ENCODE measurements at places on chromosomes 7 and 10.

DNA sequence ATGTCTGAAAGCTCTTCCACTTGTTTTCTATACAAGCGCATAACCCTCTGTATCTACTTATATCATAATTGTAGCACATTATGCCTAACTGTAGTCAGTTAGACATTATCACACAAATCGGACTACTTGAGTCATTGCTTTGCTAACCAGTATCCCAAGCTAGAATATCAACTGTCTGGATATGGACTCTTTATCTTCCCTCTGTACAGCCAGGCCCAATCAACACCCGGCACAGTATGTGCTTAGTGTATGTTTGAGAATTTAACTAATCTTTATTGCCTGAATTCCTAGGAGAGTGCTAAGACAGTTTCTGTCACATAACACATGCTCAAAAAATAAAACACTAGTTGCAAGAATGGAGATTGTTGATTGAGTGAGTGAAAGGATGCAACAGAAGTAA is 211.2 kb downstream of the ARL4A start:
- DNase-seq: no peak

DNA sequence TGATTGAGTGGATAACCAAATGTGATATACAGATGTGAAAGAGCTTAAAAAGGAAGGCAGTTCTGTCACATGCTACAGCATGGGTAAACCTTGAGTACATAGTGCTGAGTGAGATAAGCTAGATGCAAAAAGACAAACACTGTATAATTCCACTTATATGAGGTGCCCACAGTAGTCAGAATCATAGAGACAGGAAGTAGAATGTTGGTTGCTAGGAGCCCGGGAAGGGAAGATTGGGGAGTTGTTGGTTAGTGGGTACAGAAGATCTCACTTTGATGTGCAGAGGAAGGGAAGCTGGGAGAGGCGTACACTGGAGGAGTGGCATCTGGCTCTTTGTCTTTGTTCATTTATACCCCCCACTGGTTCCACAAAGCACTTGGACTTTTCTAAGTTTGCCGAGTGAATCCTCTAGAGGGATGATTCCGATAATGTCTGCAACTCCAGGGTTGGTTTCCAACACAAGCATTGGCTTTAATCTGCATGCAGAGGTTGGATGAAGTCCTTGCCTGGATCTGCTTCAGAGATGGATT is 39.5 kb downstream of the TSPAN14 start:
- peak; percentile 44 for DNase-seq

DNA sequence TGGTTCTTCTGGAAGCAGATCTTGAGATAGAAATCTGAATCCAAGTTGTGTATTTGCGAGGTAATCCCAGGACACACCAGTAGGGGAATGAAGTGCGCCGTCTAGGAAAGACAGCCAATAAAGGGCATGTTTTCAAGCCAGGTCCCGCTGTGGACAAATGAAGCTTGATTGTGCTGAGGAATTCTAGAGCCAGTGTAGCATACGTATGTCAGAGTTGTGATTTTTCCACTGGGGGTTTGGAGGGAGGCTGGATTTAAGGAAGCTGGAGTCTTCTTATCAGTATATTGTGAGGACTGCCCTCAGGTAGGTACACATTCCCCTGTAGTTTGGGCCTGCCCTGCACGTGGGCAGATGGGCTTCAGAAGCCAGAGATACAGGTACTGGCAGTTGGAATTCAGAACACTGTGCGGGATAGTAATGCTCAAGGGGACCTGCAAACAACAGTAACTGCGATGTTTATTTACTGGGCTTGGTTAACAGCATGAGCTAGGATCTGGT is 50.9 kb downstream of the GALNT11 start:
- DNase-seq: no peak

- DNase-seq: no peak
Measured at GRCh38 chr7:29879609-29880008, 73.3 kb downstream of the WIPF3 start.

GRCh38 chr10:71909399-71910083 is 54.7 kb upstream of the CHST3 start:
- DNase-seq: no peak

GRCh38 chr10:132520177-132520811 is 17.3 kb upstream of the INPP5A start:
- DNase-seq: peak; percentile 52

DNA sequence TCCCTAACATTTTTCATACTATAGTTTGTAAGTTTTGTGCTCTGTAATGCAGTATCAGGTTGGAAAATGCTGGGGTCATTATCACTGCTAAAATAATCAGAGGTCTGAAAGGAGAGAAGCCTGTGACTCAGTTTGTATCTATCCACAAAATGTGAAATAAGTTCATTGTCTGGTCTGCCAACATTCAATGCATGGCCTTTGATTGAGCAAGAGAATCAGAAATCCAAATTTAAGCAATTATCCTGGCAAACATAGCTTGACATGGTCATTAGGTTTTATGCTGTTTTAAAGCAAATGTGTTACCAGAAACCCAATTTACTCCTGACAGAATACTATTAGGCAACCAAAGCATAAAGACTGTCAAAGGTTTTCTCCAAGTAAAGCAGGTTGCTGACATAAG is 709.7 kb upstream of the SEMA3D start:
- DNase-seq: no peak

DNA sequence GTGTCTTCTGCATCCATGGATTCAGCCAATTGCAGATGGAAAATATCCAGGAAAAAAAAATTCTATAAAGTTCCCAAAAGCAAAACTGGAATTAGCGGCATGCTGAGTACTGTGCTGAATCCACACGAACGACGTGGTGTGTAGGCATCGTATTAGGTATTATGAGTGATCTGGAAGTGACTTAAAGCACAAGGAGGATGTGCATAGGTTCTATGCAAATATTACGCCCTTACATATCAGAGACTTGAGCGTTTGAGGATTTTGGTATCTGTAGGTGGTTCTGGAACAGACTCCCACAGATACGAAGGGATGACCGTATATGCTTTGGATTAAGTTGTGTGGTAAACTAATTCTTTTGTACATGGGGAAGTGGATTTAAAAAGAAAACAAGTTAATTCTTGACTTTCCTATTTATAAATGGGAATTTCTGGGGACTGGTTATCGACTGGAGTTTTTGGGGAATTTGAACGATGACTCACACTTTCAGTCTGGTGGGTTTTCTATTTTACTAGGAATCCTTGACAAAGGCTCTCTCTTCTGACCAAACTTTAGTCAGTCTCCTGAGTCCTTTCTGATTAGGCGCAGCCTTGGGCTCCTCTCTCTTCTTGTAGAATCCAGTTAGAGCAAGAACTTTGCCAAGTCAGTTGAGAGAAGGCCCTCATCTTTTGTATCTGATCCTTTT is 5.4 kb upstream of the NUB1 start:
- DNase-seq: no peak

GRCh38 chr7:35725280-35725680 is 30.3 kb upstream of the HERPUD2 start:
- DNase-seq: no peak

DNA sequence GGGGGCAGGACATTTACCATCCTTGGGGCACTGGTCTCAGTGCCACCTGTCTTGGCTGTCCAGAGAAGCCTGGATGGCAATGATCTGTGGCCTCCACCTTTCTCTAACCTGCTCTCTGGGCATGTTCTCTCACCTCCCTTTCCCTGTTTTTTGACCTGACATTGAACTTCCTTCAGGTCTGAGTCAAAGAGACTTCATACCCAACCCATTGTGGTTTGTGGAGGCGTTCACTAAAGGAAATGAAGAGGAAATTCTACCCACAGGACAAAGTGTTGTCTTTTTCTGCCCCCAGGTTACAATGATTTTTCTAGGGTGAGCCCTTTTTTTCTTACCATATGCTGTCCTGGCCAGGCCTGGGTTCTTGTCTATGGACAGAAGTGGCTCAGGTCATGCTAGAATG is 76.6 kb downstream of the CYP26A1 start:
- DNase-seq: no peak

DNA sequence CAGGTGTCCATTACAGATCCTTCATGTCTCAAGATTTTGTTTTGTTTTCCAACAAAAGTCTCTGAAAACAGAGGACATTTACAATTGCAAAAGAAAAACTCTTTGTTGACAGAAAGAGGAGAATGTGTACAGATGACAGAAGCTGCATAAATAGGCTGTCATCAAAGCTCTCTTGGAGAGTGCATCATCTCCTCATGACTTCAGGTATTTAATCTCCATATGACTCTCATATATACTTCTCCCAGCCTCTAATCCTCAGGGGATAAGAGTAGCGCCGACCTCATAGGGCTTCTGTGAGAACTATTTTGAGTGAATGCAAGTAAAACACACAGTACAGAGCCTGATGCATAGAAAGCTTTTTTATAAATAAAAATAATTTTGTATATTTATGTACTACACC is 48.1 kb upstream of the SEPTIN7 start:
- no peak for DNase-seq

- no peak for DNase-seq
Measured at GRCh38 chr7:22936246-22936645, 77.7 kb downstream of the HYCC1 start.

DNA sequence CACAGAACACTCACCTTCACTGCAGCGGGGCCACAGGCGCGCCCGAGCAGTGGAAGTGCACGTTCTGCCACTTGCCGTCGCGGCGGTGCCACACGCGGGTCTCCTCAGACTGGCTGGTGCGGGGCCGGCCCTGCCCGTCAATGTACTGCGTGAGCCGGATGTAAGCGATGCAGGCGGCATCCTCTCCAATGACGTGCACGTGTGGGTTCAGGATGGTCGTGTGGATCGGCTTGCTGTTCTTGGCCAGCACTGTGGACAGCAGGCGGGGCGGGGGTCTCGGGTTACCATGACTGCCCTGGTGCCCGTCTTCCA is 19.2 kb downstream of the YKT6 start:
- no peak for DNase-seq

GRCh38 chr10:43055217-43055616 is 21.7 kb upstream of the RET start:
- DNase-seq: no peak

GRCh38 chr10:24153031-24153430 is 55.9 kb upstream of the KIAA1217 start:
- peak; percentile 76 for DNase-seq

GRCh38 chr7:23539494-23539907 is 7.7 kb upstream of the TRA2A start:
- DNase-seq: no peak

DNA sequence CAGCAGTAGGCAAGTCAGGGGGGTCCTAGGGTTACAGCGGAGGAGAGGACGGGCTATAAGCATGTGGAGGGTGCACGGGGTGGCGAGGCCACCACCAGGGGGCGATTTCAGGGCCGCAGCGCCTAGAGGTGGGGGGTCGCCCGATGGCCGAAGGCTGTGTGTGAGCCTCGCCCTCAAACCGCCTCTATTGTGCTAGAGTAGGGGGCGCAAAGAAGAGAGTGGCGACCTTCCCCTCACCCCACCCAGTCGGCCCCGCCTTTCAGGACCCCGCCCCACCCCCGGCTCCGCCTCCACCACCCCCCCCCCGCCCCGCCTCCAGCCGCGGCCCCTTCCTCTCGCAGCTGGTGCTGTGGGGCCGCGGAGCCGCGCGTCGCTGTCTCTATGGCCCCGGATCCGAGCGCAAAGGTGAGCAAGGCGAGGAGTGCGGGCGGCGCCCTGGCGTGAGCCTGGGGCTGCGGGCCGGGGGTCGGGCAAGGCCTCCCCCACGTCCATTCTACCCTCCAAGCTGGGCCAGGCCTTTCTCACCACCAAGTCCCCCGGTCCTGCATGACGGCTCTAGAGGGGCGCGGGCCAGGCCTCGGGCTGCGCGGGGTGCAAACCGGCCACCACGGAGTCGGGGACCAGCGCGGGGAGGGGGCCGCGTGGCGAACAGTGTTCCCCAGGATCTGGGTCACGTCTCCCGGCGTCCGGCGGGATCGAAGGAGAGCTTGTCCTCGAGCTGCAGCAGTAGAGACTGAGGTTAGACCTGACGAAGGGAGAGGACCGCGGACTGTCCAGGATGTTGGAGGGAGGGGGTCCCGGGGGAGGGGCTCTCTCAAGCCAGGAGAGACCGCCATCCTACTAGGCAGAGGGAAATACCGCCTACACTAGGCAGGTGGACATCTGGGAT is at the start of gene SEMA4G:
TSS of gene SEMA4G (plus strand) at position 318 of the 889 bp plus-strand sequence. CDS start 3,409 bp downstream, outside the sequence.
- no peak for DNase-seq

- peak; percentile 75 for DNase-seq
Measured at GRCh38 chr10:110357252-110357780, 52.6 kb upstream of the SMNDC1 start.

GRCh38 chr10:25820472-25820871 is 113.6 kb upstream of the MYO3A start:
- DNase-seq: no peak

GRCh38 chr10:34627331-34627730 is 187.8 kb downstream of the PARD3 start:
- no peak for DNase-seq

- DNase-seq: peak; percentile 86
Measured at GRCh38 chr10:77943121-77943901, 16.8 kb upstream of the DLG5 start.

- no peak for DNase-seq
Measured at GRCh38 chr7:101884671-101885596, 67.5 kb downstream of the CUX1 start.

DNA sequence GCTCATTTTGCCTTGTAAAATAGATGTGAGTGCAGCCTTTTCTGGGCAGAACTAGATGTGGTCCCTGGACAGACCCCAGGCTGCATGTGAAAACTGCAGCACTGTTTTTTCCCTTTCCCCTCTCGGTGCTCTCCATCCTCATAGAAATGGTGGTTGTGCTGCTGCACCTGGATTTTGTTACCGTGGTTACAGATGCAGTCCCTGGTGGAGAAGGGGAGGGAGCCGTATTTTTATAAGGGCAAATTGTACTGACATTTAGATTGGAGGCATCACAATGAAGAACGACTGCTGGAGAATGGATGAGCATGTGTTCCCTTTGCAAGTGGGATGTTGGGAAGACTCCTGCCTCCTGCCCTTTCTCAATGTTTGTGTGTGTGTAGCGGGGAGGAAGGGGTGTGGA is 469.9 kb downstream of the CCSER2 start:
- no peak for DNase-seq

All from fibroblast of skin of left biceps (primary cell).